ENCODE measurements at places on chromosomes 5 and 9.

- DNase-seq, result no peak
Measured at GRCh38 chr5:105101577-105101976, 1539.0 kb upstream of the NUDT12 start.

DNA sequence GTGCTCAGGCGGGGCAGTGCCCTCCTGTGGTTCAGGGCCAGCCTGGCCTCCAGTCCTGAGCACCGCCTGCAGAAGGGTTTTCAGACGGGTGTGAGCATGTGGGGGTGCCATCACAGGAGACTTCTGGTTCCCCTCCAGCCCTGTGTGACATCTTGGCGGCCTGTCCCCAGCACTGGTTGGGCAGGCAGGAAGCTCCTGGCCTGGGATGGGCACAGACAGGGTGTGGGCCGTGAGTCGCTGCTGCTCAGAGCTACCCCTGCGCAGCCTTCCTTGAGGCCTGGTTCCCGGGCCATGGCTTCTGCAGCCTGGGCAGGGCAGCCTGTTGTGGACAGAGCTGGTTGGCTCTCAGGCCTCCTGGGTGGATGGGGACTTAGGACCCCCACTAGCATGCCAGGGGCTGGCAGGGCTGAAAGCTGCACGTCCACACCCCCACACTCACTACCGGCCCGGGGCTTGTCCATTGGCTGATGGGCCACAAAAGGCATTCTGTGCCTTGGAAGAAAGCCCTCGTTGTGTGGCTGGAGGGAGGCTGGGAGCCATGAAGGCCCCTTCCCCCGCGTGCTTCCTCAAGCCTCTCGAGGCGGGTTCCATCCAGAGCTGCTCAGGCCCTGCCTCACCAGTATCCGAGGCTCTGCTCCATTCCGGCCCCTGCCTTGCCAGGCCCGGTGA is 58.7 kb downstream of the RXRA start:
- no peak for DNase-seq

GRCh38 chr9:72257814-72258213 is 107.2 kb downstream of the ZFAND5 start:
- no peak for DNase-seq

DNA sequence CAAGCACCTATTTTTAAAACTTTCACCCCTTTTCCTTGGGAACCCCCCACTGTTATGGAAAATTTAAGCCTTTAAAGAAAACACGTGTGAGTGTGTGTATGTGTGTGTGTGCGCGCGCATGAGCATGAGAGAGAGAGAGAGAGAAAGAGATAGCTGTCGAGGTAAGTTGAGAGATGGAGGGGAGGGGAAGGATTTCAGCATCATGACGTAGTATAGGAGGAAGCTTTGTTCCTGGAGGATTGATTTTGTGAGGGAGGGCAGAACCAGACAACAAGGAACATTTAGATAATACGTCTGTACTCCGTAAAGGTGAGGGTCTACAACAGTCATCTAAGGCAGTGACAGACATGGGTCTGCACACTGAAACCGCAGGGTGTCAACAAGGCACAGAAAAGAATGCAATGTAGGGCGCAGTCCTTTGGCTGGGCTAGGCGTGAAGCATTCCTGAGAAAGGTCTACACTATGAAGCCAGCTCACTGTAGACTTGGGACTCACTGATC is 227.7 kb downstream of the SMARCA2 start:
- DNase-seq, result no peak

- no peak for DNase-seq
Measured at GRCh38 chr5:164433106-164433870, 927.9 kb downstream of the MAT2B start.

- DNase-seq, result no peak
Measured at GRCh38 chr5:133365738-133366137, 246.6 kb downstream of the FSTL4 start.

Data from NCI-H2081 treated with DMSO at 0.1 percent for 48 hours (cell line).